ENCODE measurements at places on chromosomes 2 and 18. TPM values are rescaled to one million over a fixed set of nuclear protein-coding genes. Genes with fewer than 3 reads are reported as not detected.
A peak's percentile ranks its signal among the peaks of the same experiment; 100 is the strongest.

Gene C2orf49
- total RNA-seq = 20.8 TPM

Gene FAP
- total RNA-seq = 47.1 TPM

DNA sequence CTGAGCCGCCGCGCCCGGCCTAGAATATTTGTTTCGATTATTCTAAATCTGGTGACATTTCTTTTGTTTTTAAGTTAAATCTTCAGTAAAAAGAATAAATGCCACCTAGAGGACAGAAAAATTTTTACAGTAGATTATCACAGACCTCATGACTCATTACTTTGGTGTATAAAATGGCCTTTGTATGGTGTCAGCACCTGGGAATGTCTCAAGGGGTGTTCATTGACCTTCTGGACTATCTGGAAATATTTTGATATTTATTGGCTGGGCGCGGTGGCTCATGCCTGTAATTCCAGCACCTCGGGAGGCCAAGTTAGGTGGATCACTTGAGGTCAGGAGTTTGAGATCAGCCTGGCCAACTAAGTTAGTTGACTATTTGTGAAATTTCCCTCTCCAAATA is 30.3 kb upstream of the SLC30A6 start:
- DNase-seq = no peak
- H3K4me3 ChIP-seq = no peak overlapping the region
- H3K4me1 ChIP-seq = no peaks in the 10 kb centered on the region
- H3K27me3 ChIP-seq = no peaks in the 10 kb centered on the region
- H3K36me3 ChIP-seq = peaks cover 40% of the 10 kb centered on the region

GRCh38 chr2:101188683-101189405 is 37.7 kb upstream of the TBC1D8 start:
- DNase-seq = no peak
- no peak overlapping the region for H3K27ac ChIP-seq
- H3K36me3 ChIP-seq = no peaks in the 10 kb centered on the region
- H3K4me1 ChIP-seq = peaks cover 36% of the 10 kb centered on the region

Gene ITPRIPL1
- total RNA-seq = 8.9 TPM

Gene TMEM37
- 13.6 TPM for total RNA-seq

DNA sequence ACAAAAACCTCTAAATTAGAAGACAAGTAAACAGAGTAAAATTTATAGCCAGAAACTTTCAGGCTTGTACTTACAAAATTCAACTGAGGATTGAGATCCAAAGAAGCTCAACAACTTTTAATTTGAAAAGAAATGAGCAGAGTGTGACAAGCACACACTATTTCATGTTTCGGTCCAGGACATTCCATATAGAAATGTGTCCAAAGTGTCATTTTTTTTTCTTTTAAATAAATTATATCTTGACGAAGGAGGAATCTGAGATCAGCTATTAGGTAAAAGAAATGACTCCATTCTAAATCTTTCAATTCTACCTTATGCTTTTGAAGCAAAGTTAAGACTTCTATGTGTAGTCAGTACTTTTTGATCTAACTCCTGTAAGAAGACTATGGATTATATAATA is 4.6 kb downstream of the FN1 start:
- peak overlapping the region; percentile 75 for H3K27ac ChIP-seq
- DNase-seq = no peak
- peaks cover 27% of the 10 kb centered on the region for H3K4me1 ChIP-seq

GRCh38 chr2:233463586-233463985 is 103.0 kb downstream of the USP40 start:
- no peak overlapping the region for H3K27ac ChIP-seq
- H3K4me3 ChIP-seq = no peak overlapping the region

Gene AQP12A
- total RNA-seq = not detected

DNA sequence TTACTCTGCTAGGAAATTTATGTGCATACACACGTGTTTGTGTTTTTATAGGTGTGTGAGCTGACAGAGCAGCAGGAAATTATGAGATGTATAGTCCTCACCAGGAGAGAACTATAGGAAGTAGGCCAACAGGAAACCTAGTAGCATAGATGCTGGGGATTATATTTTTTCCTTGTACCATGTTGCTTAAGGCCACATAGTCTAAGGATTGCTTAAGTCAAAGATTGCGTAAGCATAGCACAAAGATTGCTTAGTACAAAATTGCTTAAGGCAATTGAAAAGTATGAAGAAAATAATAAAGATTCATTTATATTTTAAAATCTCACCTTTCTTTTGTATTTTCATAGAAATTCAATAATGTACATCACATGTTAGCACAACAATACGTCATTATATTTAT is 18.7 kb upstream of the CCDC102B start:
- H3K27ac ChIP-seq = no peak overlapping the region
- no peaks in the 10 kb centered on the region for H3K27me3 ChIP-seq
- DNase-seq = no peak
- H3K36me3 ChIP-seq = no peaks in the 10 kb centered on the region

Gene MFSD2B
- total RNA-seq = 0.84 TPM

DNA sequence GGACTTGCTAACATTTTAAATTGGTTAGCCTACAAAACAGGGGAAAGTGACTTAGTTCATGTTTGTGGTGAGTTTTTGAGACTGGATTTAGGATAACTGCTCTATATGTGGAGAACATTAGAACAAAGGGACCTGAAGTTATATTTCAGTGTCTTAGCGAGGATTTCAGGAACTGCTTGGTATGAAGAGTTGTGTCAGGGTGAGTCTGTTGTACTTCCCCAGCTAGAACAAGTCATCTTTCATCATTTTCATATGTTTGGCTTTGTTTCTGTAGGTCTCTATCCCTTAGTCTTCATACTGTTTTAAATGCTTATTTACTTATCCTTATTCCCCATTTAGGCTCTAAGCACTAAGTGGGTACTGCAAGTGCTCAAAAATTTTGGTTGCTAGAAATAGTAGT is 41.9 kb downstream of the KCMF1 start:
- H3K36me3 ChIP-seq = peaks cover 14% of the 10 kb centered on the region
- no peaks in the 10 kb centered on the region for H3K27me3 ChIP-seq

DNA sequence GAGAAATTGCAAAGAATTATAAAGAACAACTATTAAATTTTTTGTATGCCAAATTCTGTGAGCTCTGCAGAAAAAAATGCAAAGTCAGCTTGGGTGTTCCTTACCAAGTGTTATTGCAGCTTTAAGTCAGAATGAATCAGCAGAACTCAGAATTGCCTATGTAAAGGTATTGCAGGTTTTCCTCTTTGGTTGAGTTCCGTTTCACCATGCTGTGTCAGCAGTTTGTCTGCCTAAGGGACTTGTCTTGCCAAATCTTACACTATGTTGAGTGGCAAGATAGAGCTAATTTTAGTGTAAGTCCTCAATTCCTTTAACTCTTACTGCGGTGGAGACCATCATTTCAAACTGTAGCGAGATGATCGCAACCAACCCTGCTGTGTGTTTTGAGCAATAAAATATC is 38.8 kb downstream of the ADAM23 start:
- H3K36me3 ChIP-seq = no peaks in the 10 kb centered on the region
- no peak for DNase-seq
- no peak overlapping the region for H3K4me3 ChIP-seq
- no peaks in the 10 kb centered on the region for H3K27me3 ChIP-seq

Gene IL1F10
- not detected for total RNA-seq

DNA sequence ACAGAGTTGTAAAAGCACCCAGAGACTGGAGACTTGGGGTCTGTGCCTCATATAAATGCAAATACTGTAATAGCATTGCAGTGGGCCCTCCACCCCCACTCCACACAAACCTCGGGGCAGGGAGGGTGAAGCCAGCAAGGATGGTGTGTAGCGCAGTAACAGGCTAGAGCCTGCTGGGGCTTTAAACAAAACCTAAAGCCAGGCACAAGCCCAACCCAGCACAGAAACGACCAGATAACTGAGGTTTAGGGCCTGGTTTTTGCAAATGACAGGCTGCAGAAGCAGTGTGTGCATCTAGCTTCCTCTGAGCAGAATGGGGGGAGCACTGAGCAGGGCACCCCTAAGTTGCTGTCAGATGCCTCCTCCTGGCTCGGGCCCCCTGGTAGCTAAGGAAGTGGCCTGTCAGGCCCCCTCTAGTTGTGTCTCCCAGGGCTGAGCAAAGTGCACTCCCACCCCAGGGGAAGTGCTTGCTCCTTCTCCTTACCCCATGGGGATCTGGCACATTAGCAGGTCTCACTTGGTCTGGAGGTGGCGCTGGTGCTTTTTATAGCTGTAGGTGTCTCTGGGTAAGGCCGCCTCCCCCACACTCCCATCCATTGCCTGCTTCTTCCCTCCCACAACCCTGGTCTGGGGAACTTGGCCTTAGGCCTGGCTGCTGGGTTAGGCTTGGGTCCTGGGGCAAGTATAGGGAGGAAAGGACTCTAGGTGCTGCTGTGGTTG is 135.1 kb downstream of the CELF4 start:
- H3K4me3 ChIP-seq = no peak overlapping the region
- DNase-seq = no peak
- no peaks in the 10 kb centered on the region for H3K4me1 ChIP-seq
- peaks cover 20% of the 10 kb centered on the region for H3K27me3 ChIP-seq
- H3K36me3 ChIP-seq = no peaks in the 10 kb centered on the region

- no peaks in the 10 kb centered on the region for H3K27me3 ChIP-seq
- no peaks in the 10 kb centered on the region for H3K36me3 ChIP-seq
- no peak for DNase-seq
- H3K27ac ChIP-seq = no peak overlapping the region
- H3K4me1 ChIP-seq = peaks cover 10% of the 10 kb centered on the region
- no peak overlapping the region for H3K4me3 ChIP-seq
Measured at GRCh38 chr2:7392076-7392787, 475.0 kb downstream of the RNF144A start.

GRCh38 chr18:9716780-9717563 is 8.9 kb downstream of the RAB31 start:
- no peak overlapping the region for H3K4me3 ChIP-seq
- H3K4me1 ChIP-seq = peaks cover 13% of the 10 kb centered on the region
- no peak for DNase-seq
- H3K36me3 ChIP-seq = peaks cover 1% of the 10 kb centered on the region
- no peaks in the 10 kb centered on the region for H3K27me3 ChIP-seq
- no peak overlapping the region for H3K27ac ChIP-seq

- no peak overlapping the region for H3K27ac ChIP-seq
- H3K27me3 ChIP-seq = no peaks in the 10 kb centered on the region
- no peak overlapping the region for H3K4me3 ChIP-seq
- H3K36me3 ChIP-seq = peaks cover 5% of the 10 kb centered on the region
- peaks cover 15% of the 10 kb centered on the region for H3K4me1 ChIP-seq
- no peak for DNase-seq
Measured at GRCh38 chr18:6708890-6709289, 20.6 kb upstream of the ARHGAP28 start.

DNA sequence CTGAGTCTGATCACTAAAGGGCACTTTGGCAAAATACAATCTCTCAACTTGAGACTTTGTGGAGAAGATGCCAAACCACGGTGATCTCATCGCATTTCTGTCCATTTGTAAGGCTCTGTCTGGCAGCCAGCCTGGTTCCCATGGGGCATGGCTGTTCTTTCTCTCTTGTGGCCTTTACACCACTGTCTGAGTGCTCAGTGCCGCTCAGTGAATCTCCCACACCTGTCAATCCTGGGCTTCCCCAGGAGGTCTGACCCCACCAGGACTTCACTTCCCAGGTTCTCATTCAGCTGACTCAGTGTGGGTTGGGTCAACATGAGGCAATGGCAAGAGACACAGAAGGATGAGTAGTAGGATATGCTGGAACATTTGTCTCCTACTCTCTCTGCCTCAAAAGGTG is 96.8 kb upstream of the TRIB2 start:
- no peak overlapping the region for H3K27ac ChIP-seq
- peaks cover 2% of the 10 kb centered on the region for H3K4me1 ChIP-seq
- no peaks in the 10 kb centered on the region for H3K36me3 ChIP-seq
- H3K27me3 ChIP-seq = peaks cover 2% of the 10 kb centered on the region

DNA sequence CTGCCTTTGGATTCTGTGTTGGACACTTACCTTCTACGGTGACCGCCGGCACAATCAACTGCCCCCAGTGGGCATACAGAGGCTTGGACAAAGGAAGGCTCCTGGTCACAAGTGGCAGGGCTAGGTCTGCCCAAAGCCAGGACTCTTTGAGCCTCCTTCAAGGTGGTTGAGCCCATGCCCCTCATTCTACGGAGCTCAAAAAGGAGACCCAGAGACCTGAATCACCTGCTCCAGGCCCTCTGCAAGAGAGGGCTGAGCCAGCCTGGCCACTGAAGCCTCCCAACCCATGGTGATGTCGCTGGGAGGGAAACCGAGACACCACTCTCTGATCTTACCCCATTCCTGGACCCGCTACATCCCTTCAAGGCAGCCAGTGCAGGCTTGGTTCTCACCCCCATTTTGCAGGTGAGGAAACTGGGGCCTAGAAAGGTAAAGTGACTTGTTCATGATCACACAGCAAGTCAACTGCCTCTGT is 87.9 kb downstream of the INHBB start:
- H3K4me3 ChIP-seq = no peak overlapping the region
- H3K27me3 ChIP-seq = peaks cover 50% of the 10 kb centered on the region
- H3K4me1 ChIP-seq = no peaks in the 10 kb centered on the region
- H3K36me3 ChIP-seq = no peaks in the 10 kb centered on the region
- no peak for DNase-seq

Gene CDK15
- total RNA-seq = 6.8 TPM

DNA sequence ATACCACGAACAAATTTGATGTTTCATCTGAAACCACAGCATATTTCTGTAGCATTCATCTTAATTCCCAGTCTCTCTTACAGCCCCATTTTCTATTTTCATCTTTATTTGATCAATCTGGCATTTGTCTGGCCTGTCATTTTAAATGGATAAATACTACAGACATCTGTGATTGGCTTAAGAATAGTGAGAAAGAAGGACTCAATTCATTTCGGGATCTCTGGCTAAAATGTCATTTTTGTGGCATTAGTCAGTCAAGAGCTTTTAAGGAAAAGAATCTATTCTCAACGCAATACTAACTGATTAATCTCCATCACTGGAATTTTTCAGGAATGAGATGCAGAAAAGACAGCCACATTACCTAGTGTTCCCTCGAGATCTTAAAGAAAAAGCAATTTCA is 585.9 kb downstream of the IRS1 start:
- H3K4me1 ChIP-seq = peaks cover 26% of the 10 kb centered on the region
- H3K4me3 ChIP-seq = no peak overlapping the region
- no peaks in the 10 kb centered on the region for H3K36me3 ChIP-seq
- DNase-seq = no peak
- no peak overlapping the region for H3K27ac ChIP-seq

DNA sequence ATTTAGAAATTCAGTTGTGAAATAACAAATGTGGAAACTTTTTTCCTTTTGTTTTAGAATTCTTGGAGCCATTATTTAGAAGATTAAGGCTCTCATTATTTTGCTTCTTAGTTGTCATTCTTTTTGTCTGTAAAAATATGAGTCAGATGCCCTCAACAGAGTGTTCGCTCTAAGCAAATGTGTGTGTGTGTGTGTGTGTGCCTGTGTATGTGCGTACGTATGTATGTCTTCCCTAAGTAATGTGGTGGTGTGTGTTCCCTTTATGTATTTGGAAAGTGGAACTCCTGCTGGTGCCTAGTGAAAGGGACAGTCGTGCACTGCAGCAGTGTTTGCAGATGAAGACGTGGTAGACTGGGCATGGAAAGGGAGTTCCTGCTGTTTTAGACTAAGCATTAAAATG is 27.5 kb downstream of the ZNF407 start:
- H3K27me3 ChIP-seq = no peaks in the 10 kb centered on the region
- no peak overlapping the region for H3K4me3 ChIP-seq
- no peak overlapping the region for H3K27ac ChIP-seq
- H3K36me3 ChIP-seq = no peaks in the 10 kb centered on the region
